ENCODE measurements at places on chromosomes 2 and 18.

GRCh38 chr2:34294961-34295360 lies 695.9 kb upstream of the FAM98A start:
- no peak for DNase-seq

DNA sequence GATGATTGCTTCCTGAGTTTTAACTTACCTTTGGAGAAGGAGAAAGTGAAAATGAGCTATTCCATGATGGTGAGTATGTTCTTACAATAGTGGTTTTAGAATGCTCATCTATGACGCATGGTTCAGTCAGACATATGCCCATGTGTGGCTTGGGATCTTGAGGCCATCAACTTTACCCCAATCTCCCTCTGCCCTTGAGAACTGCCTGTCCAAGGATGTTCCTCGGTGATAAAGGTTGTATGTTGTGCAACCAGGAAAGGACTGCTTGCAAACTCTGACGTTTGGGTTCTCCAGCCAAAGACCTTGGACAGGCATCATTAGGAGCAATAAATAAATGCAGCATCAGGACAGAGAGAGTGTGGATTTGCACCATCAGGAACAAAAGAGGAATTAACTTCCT lies 165.0 kb downstream of the ZEB2 start:
- no peak for DNase-seq

DNA sequence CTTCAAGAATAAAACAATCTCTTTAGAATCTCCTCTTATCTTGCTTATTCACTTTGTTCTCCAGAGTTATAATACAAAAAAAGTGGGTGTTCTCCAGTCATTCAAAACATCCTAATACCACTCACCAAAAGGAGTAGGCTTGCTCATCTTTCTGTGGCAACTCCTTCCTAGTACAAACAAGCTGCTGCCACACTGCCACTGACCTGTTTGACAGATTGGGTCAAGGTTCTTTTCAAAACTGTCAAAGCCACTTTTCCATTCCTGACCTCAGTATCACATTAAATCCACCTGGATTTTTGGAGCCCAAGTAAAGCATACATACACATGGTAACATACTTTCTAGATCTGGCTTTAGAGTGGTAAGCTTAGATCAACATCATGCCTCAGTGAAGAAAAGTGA lies 59.8 kb downstream of the SLC25A12 start:
- no peak for DNase-seq

DNA sequence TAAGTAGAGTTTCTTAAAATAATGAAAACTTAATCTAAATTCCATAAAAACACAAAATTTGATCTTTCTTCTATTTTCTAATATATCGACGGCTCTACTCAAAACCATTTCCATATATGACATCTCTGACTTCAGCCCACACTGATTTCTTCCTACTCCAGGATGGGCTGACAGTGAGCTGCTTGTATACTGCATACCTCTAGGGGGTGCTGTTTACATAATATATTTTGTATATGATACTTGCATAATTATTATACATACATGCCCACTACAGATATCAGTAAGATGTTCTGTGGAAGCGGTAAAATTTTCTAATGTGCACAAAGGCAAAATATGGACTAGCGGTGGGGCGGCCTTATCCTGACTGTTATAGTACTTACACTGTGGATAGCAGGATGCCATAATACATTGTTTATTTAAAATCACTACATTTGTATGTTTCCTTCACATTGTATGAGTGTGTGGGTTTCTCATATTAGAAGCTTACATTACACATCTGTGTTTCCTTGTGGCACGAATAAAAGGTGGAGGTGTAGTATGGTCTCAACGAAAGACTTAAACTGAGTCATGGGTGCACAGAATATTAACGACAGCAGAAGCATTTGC lies 66.1 kb upstream of the NXPH2 start:
- DNase-seq, result no peak

- no peak for DNase-seq
These were observed 1995.5 kb upstream of the CELF4 start for GRCh38 chr18:39561126-39561525.

DNA sequence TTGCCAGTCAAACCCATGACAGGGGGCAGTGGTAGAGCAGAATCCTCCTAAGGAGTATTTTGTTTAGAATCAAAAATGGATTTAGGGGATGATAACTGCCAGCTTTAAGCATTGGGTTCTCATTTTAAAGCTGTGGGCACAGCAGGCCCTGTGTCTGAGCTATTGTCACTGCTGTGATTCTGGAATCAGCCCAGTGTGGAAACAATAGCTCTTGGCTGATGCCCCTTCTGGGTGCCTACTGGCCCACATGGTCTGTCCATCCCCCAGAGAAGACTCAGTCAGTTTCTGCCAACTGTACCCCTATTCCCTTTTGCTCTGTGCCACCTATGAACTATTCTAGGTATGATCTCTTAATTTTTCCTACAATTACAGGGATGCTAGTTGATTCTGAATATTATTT lies 91.7 kb upstream of the LRRTM1 start:
- DNase-seq, result no peak

DNA sequence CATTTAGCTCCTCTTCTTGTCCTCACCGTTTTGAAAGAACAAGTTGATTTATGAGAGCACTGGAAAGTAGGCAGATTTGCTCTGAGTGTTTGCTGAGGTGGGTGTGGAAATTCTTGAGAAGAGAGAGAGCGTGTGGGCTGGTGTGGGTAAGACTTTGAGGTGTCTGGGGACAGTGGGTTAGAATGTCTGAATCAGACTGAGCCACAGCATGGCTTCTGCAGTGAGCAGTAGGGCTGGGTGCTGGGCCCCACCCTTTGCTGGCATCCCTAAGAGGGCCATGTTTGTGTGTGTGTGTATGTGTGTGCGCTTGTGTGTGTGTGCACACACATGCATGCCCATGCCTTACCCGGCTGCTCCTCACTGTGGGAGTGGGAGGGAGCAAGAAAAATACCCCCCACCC lies 63.7 kb downstream of the COPS8 start:
- no peak for DNase-seq

GRCh38 chr18:74342416-74343043 lies 26.9 kb downstream of the C18orf63 start:
- no peak for DNase-seq

DNA sequence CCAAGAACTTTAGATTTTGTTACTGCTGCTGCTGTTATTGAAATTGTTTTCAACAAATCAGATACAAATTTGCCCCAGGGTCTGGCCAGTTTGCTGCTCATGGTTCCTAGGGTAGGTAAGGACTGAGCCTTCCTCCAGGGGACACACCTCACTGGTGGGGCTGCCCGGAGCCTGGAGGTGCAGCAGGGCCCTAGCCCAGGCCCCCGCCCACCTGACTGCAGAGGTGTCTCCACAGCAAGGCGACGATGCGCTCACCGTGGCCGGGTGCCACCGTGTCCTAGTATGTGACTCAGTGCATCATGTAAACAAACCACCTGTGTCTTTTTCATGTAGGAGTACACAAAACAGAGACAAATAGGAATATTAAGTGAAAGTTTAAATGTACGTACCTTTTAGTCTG lies 153.5 kb upstream of the TPO start:
- no peak for DNase-seq

DNA sequence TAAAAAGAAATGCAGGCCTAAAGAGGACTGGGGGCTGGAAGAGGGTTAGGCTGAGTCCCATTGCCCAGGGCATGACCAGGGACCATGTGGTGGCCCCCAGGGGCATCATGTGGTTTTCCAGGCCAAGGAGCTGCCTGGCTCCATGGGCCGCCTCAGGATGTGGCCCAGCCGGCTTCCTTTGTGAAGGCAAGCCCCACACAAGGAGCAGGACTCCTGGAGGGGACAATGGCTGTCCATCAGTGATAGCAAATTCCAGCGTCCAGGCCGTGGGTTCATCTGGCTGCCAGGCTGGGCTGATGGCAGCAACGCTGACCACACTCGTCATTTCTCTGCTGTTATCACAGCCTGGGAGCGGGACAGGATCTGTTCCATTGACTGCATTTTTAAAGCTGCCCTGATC lies 82.5 kb downstream of the GBX2 start:
- no peak for DNase-seq

GRCh38 chr2:26246818-26247217 lies 2.1 kb downstream of the HADHB start:
- no peak for DNase-seq

DNA sequence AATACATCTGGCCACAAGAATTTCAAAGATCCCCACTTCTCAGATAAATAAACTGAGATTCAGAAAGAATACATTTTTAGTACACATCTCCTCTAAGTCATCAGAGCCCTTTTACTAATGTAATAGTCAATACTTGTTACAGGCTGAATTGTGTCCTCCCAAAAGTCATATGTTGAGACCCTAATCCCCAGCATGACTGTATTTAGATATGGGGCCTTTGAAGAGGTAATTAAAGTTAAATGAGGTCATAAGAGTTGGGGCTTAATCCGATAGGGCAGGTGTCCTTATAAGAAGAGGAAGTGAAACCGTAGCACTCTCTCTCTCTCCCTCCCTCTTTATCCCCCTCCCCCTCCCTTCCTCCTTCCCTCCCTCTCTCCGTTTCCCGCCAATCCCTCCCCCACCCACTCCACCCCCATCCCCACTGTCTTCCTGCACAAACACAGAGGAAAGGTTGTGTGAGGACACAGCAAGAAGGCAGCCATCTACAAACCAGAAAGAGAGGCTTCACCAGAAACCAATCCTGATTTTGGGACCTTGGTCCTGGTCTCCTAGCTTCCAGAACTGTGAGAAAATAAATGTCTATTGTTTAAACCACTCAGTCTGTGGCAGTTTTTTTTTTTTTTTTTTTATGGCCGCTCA lies 66.6 kb upstream of the ZNF397 start:
- no peak for DNase-seq

DNA sequence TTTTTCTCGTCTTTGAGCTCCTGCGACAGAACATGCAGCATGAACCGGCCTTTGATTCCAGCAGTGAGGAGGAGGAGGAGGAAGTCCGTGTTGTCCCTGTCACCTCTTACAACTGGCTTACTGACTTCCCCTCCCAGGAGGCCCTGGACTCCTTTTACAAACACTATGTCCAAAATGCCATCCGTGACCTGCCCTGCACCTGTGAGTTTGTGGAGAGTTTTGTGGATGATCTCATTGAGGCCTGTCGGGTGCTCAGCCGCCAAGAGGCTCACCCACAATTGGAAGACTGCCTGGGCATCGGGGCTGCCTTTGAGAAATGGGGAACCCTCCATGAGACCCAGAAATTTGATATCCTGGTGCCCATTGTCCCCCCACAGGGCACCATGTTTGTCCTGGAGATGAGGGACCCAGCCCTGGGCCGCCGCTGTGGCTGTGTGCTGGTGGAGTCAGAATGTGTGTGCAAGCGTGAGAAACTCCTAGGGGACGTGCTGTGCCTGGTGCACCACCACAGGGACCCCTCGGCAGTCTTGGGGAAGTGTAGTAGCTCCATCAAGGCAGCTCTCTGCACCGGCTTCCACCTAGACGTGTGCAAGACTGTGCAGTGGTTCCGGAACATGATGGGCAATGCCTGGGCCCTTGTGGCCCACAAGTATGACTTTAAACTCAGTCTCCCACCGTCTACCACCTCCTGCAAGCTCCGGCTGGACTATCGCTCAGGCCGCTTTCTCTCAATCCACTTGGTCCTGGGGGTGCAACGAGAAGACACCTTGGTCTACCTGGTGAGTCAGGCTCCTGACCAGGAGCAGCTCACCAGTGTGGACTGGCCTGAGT lies 2.1 kb downstream of the ITPRIPL1 start:
- no peak for DNase-seq

GRCh38 chr2:151669585-151670081 lies 64.6 kb downstream of the NEB start:
- no peak for DNase-seq

DNA sequence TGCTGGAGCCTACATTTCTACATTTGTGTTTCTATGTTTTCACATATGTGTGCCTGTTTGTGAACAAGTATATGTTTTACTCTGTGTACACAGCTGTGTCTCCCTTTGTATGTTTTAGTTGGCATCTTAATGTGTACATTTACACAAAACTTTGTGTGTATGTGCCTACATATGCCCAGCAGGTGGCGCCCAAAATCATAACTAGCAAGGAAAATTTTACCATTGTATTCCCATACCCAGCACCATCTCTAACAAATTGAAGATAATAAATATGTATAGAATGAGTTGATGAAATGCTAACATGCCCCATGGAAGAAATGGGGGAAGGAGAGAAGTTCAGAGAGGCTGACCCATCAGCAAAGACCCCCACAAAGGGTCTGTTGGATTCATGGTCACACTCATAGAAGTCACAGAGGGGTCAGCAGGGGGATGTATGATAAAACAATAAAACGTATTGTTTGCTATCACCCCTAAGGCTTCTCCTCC lies 48.1 kb downstream of the PKDCC start:
- DNase-seq, result peak; percentile 71

DNA sequence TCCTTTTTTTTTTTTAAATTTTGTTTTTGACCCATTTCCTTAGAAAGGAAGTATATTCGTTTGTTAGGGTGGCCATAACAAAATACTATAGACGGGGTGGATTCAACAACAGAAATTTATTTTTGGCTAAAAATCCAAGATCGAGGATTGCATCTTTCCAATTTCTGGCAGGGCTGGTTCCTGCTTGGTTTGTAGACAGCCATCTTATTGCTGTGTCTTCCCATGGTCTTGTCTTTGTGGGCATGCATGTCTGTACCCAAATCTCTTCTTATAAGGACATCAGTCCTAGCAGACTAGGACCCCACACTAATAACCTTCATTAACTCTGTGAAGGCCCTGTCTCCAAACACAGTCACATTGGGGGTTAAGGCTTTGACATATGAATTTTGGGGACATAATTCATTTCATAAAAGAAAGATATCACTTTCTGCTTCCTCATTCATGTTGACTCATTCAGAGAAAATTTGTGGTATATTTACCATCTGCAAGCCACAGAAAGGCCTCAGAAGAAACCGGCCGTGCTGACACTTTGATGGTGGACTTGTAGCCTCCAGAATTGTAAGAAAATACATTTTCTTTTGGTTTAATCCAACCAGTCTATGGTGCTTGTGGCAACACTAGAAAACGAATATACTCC lies 262.1 kb downstream of the LPIN1 start:
- no peak for DNase-seq

DNA sequence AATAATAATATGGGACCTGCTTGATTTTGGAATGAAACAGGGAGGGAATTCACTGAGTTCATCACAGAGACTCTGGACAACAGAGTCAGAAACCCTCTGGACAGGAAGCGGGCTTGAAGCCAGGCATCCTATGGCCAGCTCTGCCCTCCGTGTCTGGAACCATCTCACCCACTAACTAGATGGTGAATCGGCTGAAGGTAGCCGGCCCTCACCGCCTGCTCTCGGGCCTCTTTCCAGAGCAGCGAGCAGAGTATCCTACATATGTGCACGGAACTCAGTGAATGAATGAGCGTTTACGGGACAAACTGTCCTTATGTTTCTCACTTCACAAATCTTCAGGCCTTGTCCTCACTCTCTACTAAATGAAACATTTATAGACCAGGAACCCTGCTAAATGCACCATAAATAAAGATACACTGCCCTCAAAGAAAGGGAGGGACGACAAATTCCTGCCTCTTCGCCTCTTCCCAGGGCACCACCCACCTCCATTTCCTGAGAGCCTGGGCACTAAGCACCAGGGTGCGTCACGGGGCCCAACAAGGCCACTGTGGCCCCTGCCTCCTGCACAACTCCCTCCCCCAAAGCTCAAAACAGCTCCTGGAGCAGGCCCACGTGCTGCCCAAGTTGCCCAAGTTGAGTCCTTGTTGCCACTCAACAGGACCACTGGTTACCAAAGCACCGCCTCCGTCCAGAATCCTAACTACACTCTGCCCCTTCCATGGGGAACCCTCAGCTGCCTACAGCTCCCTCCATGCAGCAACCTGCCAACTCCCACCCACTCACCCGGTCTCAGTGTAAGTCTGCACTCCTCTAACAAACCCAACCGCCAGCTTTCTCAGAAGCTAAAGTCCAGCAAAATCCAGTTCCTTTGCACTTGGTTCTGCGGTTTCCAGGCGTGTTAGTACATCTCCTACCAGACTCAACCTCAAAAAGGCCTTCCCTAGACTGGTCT lies 1.7 kb downstream of the TBC1D8 start:
- DNase-seq, result no peak

- no peak for DNase-seq
These were observed 74.9 kb downstream of the USP34 start for GRCh38 chr2:61396005-61396404.
